ENCODE measurements at places on chromosomes 12 and 14. TPM values are rescaled to one million over a fixed set of nuclear protein-coding genes. Genes with fewer than 3 reads are reported as not detected.

DNA sequence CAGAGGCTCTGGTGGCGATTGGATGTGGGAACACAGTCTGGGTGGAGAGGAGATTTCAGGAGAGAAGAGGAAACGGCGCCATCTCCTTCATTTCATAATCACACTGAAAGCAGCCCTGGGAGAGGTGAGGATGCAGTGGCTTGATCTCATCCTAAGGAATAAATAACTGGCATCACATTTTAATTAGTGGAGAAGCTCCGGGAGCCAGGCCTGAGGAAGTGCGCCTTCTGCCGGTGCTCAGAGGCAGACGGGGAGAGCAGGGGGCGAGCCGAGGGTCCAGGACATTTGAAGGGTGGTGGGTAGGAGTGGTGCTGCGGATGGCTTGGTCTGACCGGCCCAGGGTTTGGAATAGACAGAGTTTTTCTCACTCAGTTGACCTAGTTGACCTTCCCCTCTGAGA lies 265.0 kb downstream of the CACNA1C start:
- no peaks in the 10 kb centered on the region for H3K27me3 ChIP-seq
- no peaks in the 10 kb centered on the region for H3K4me1 ChIP-seq
- no peak overlapping the region for H3K27ac ChIP-seq
- no peak overlapping the region for H3K4me3 ChIP-seq
- H3K36me3 ChIP-seq = no peaks in the 10 kb centered on the region

Gene KLRD1
- polyA plus RNA-seq = 2.6 TPM

Gene FBRSL1
- polyA plus RNA-seq = 23.5 TPM

DNA sequence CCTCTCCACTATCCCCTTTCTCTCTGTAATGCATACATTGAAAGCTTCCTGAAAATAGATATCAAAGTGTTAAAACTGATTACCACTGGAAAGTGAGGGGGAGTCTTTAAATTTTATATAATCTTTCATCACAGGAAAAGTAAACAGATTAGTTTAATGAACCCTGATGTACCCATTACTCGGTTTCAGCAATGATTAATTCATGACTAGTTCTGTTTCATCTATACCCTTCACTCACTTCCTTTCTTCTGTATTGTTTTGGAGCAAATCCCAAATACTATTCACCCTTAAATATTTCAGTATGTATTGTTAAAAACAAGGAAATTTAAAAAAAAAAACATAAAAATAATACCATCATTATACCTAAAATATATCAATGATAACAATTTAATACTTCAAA lies 67.3 kb upstream of the TMCC3 start:
- DNase-seq = no peak
- H3K36me3 ChIP-seq = no peaks in the 10 kb centered on the region
- H3K4me3 ChIP-seq = no peak overlapping the region
- no peak overlapping the region for H3K27ac ChIP-seq
